SHP77 (cell line): ENCODE measurements at places on chromosomes 7 and 10.

DNA sequence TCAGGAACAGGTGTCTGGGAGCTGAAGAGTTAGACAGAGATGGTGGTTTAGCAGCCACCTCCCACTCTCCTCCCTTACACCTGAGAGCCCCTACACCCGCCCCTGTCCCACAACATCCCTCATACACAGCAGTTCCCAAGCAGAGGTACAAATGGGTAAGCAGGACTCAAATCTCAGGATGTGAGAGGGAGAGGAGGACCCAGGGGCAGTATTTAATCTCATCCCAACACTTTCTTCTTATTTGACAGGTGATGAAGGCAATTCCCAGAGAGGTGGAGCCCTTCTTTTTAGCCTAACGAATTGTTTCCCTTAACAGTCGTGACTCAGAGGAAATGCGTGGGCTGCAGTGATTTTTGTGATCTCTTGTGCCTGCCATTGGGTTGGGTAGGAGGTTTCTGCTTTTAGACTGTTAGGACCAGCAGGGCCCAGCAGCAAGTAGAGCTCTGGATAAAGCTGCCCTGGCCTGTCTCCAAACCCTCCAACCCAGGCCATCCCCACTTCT is 191.3 kb downstream of the HECW1 start:
- no peak for DNase-seq

DNA sequence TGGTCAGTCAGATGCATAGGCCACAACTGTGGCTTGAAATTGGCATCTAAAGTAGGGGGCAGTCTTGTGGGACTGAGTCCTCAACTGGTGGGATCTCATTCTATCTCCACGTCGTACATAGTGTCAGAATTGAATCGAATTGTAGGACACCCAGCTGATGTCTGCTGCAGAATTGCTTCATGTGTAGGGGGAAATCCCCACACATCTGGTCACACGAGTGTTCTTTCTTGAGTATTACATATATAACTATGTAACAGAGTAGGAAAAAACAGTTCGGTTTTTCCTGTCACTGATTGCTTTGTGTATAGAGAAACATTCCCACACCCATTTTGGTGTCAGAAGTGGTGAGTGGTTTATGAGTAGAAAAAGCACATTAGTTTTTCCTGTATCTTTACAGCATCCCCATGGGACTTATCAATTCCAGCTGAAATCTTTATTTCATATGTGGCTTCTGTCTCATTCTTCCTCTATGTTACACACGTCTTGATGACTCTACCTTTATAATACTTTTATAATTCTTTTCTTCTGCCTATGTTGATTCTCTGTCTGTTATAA is 79.4 kb upstream of the PCGF5 start:
- DNase-seq = no peak

GRCh38 chr10:1509011-1509530 is 228.3 kb downstream of the ADARB2 start:
- DNase-seq = no peak

DNA sequence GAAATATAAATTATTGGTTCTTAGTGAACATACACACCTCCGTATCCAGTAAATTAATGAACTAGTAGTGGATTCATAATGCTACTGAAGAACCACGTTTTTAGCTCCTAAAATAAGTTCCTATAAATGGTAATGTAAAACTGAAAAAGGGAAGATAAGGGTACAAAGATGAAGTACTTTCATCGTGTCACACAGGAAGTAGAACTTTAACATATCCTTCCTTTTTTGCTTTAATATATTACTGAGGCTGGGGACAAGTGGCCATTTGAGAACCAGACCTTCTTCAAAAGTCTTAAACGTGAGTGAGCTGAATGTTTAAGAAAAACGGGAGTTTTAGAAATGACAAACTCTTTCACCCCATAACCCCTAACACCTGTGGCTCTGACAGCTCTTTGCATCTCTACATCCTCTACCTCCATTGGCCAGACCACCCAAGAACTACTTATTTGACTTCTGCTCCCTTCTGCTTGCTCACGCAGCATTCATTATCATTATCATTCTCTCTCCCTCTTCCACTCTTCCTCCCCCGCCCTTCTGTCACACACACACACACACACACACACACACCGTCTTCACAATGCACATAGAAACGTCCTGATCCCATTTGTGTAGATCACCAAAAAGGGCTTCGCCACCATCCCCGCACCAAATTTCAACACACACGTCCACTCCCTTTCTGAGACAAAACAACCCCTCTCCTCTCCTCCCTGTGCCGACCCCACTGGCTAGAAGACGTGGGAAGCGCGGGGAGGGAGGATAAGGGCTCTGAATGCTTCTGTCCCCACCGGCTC is 677 bp downstream of the SKAP2 start:
- DNase-seq = peak; percentile 62

- DNase-seq = peak; percentile 41
Measured at GRCh38 chr10:110636932-110637557, 7.1 kb upstream of the RBM20 start.

GRCh38 chr10:47257396-47258120 is 42.4 kb upstream of the GDF10 start:
- no peak for DNase-seq

- no peak for DNase-seq
Measured at GRCh38 chr7:102319671-102320070, 33.0 kb downstream of the SH2B2 start.

DNA sequence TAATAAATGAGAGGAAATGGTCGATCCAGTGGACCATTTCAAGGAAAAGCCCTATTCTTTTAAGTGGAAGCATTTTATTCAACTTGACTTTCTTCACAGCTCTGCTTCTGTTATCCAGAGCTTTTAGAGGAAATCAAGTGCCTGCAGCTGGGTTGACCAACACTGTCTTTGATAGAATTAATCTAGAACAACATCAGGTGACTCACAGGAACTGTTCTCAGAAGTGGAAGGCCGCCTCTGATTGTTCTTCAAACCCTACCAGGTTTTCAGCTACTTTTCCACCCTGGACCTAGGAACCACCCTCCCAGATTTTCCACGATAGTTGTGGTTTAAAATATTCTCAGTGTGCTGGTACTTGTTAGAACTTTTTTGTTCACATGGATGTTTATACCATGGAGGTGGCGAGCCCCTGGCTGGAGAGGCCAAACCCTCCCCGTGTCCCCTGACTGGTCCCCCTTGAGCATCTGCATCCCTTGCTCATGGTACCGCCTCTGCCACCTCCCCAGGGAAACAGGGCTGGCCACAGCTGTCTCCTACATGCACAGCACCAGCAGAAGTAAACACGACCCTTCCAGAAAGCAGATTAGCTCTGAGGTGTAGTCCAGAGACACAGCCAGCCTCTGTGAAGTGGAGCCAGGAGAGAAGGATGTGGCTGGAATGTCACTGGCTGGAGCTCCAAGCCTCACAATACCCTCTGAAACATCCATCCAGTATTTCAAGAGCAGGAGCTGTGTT is 293.3 kb downstream of the USP6NL start:
- no peak for DNase-seq

- no peak for DNase-seq
Measured at GRCh38 chr7:31695859-31696614, 9.0 kb downstream of the PPP1R17 start.

- DNase-seq = no peak
Measured at GRCh38 chr7:37141742-37142141, 306.9 kb downstream of the ELMO1 start.

DNA sequence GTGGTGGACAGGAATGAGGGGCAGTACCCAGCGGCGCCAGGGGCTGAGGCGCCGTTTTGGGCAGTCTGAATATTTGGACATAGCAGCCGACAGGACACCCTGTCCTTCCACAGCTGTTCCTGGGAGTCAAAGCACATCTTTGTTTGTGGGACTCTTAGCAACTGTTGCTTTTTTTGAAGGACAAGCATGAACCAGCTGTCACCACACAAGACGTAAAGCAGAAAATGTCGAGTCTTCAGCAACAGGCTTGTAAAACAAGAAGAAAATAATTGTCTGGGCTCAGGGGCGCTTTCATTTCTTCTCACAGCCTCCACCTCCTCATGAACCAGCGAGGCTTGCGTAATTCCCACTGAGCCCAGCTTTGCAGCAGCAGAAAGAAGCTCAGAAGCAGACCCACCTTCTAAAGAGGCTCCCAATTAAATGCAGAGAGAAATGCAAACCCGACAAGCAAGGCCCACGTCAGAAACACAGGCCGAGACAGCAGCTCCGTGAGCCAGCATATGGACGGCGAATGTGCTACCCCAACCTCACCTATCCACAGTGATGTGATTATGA is 68.9 kb upstream of the DNAAF5 start:
- DNase-seq = no peak

DNA sequence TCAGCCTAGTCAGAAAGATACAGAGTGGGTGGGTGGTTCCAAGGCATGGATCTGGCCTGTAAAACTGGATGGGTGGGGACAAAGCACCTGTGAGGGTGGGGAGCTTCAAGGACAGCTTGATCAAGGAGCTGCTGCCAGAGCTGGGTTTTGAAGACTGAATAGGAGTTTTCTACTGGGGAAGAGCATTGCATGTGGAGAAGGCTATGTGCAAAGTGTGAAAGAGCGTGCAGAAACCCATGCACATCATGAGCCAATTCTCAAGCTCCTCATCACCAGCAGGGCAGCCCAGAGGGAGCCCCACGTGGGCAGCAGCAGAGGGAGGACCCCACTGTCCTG is 58.6 kb downstream of the PDGFA start:
- no peak for DNase-seq

- no peak for DNase-seq
Measured at GRCh38 chr10:48803801-48804584, 119.3 kb downstream of the WDFY4 start.

DNA sequence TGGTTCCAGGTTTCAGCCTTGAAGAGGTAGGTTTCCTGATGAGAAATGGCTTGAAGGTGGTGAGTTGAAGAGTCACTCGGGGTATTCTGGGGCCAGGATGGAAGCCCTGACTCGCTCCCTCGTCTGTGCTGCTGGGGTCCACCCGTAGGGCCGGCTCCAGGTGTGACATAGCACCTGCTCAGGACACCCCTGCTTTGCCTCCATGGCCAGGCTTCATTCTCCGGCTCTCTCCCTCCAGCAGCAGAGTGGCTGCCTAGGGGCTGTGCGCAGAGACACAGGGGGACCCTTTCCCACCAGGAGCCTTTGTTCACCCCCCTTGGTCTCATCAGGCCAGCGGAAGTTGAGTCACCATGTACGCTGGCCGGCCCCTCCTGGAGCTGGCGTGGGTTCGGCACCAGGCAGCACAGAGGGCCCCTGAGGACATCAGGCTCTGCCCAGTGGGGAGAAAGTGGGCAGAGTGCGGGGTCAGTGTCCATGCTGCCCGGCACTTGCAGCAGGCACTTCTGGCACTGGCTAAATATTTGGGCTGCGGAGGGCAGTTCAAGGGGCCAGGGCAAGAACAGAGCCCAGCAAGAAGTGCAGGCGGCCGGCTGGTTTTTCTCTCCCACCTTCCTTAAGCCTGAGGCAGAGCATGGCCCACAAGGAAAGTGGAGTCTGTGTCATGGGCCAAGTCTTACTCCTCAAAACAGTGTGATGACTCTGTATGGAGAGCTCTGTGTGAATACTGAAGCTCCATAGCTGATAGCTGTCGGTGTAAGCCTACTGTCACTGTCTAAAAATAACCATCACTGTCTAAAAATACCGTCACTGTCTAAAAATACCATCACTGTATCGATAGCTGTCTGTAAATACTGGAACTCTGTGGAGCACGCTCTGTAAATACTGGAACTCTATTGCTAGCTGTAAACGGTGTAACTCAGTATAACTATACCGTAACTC is 3.7 kb upstream of the PRKAR1B start:
- no peak for DNase-seq

DNA sequence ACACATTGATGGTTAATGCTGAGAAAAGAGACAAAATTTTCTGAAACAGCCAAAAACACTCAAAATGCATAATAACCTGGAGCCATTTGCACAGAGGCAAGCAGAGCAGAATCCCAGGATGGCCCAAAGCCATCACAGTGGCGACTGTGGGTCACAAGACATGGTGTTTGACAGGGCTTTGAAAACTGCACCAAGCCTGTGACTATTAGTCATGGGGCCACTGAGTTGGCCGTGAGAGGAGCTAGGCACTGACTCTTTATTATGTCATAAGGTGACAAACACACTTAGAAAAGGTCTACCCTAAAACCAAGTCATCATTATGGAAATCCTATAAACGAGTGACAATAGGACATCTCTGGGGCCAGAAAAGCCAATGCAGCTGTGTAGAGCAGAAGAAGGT is 23.9 kb downstream of the DRGX start:
- DNase-seq = no peak

DNA sequence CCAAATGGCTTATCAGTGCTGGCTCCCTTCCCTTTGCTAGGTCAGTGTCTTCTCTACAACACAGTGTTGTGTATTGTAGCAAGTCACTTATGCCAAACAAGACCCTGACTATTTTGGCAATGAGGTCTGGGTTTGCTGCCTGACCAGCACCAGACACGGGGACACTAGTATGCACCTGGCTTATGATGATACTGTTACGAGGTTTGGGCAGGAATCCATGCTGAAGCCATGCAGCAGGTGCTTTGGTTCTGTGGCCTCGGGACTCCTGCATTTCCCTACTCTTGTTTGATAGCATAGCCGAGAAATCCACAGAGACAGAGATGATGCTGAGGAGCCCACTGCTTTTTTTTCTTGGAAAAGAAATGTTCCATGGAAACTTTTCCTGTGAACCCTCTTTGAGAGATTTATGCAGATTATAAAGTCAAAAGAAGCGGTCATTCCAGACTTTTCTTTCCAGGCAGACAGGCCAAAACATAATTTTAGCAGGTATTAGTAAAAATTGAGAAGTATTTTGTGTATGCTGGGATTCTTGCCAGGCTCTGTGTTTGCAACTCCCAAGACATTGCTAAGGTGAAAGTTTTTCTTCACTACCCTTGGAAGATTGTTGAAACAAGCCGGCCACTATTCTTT is 291.1 kb downstream of the BBS9 start:
- DNase-seq = no peak

DNA sequence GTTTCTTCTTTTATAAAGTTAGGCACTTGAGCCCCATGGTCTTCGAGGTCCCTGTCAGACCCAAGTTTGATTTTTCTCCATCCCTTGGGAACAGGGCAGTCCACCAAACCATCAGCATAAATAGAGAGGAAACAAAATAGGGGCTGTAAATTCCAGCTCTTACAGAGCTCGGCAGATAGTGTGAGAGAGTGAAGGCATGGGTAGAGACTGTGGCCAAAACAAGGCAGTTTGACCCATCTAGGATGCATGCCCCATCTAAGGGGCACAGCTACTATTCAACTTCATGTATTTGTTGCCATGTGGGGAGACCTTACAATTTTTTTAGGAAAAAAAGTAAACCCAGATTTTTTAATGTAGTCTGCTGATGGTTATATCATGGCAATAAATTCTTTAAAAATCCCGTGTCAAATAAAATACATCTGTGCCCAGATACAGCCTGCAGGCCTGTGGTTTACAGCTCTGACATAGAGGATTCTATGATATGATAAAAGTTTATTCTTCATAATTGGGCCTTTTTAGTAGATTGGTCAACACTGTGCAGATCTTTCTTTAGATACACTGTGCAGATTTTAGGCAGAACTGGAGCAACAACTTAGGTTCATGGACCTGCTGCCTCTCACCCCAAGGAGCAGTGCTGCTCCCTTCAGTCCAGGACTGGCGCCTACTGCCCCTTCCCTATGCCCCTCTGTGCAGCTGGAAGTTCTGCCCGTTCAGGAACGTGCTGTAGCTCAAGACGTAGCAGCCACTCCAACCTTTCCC is 5.3 kb downstream of the PPP1R3C start:
- no peak for DNase-seq
